Lung (tissue), 17 donors: ENCODE measurements at places on chromosomes 13 and 19. TPM values are rescaled to one million over a fixed set of nuclear protein-coding genes. Genes with fewer than 3 reads are reported as not detected.

GRCh38 chr13:97306645-97307044 is 84.5 kb downstream of the MBNL2 start:
- no peak overlapping the region for H3K27ac ChIP-seq
- H3K36me3 ChIP-seq: no peaks in the 10 kb centered on the region
- DNase-seq: no peak
- H3K27me3 ChIP-seq: no peaks in the 10 kb centered on the region
- peaks cover 38% of the 10 kb centered on the region for H3K4me1 ChIP-seq

DNA sequence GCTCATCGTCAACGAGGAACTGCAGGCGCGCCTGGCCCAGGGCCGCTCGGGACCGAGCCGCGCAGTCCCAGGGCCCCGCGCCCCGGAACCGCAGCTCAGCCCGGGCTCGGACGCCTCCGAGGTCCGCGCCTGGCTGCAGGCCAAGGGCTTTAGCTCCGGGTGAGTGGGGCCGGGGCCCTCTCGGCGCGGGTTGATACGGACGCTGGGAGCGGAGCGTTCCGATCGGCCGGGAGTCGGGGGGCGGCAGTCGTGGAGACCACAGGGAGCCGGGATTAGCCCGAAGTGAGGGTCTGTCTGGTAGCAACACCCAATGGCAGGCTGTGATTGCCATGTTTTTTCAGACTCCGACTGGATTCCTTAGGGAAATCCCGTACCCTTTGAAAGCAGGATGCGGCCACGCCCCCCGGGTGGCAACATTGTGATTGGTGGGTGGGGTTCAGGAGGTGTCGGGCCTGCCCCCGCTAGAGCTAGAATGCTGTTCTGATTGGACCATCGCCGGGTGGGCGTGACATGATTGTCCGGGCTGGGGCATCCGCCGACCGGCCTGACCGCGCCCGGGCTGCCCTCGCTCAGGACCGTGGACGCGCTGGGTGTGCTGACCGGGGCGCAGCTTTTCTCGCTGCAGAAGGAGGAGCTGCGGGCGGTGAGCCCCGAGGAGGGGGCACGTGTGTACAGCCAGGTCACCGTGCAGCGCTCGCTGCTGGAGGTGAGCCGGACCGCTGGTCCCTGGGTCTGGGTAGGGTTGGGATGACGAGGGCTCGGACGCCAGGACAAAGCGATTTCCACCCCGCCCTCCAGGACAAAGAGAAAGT is 11.3 kb downstream of the EPS8L1 start:
- peaks cover 53% of the 10 kb centered on the region for H3K27me3 ChIP-seq
- peak overlapping the region; percentile 9 for H3K27ac ChIP-seq
- H3K4me3 ChIP-seq: no peak overlapping the region
- DNase-seq: peak; percentile 90

FGF9 gene
- total RNA-seq: 1.4 TPM

GRCh38 chr19:35246466-35247092 is 2.2 kb upstream of the LSR start:
- no peak overlapping the region for H3K27ac ChIP-seq
- H3K36me3 ChIP-seq: peaks cover 3% of the 10 kb centered on the region
- no peak overlapping the region for H3K4me3 ChIP-seq
- DNase-seq: no peak
- H3K27me3 ChIP-seq: no peaks in the 10 kb centered on the region

DNA sequence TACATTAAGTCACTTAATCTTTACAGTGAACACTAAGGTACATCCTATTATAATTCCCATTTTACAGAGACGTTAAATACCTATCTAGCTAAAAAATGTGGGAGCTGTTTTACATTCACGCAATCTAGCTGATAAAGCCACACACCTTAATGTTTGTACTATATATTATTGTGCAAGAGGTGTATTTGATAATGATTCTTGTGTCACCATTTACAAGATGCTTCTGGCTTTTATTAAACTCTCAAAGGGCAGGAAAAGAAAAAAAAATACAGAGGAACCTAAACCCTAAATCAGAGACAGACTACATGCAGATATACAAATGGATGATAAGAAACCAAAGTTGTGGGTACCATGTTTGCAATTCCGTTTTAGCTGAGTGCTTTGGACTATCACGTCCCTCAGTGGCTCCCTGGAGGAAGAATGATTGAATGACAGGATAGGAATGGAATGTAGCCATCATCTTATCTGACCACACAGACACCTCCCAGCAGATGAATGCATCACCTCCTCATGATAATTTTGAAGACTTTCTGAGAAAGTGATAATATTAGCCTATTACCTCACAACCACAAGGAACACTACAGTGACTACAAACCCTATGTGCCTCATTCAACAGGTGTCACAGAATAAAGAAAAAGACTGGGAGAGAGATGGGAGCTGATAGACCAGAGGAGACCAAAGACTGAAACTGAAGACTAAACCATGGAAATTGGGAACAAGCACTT is 230.5 kb upstream of the SERP2 start:
- H3K27ac ChIP-seq: no peak overlapping the region
- no peaks in the 10 kb centered on the region for H3K36me3 ChIP-seq
- H3K4me1 ChIP-seq: peaks cover 2% of the 10 kb centered on the region
- no peaks in the 10 kb centered on the region for H3K27me3 ChIP-seq
- H3K4me3 ChIP-seq: no peak overlapping the region

DNA sequence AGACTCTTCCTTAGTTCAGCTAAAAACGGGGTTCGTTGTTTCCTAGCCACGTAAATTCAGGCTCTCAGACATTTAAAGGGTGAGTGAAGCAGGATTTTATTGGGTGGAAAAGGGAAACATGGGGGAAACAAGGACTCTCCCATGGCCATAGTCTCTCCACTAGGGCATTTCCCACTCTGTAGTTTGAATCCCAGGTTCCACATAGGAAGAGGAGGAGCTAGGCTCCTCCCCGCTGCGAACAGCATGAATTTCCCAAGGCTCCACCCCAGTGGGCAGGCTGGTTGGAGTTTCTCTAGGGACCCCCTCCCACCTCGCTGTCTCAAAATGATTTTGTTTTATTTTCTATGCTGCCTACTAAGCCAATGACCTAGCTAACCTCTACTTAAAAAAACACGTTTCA is 2170.8 kb upstream of the PCDH20 start:
- DNase-seq: no peak
- no peaks in the 10 kb centered on the region for H3K27me3 ChIP-seq
- H3K4me1 ChIP-seq: no peaks in the 10 kb centered on the region
- H3K27ac ChIP-seq: no peak overlapping the region
- no peak overlapping the region for H3K4me3 ChIP-seq

GRCh38 chr19:11247391-11247790 is 8.0 kb downstream of the ANGPTL8 start:
- no peak overlapping the region for H3K4me3 ChIP-seq
- no peaks in the 10 kb centered on the region for H3K27me3 ChIP-seq
- DNase-seq: peak; percentile 46
- peak overlapping the region; percentile 54 for H3K27ac ChIP-seq

DNA sequence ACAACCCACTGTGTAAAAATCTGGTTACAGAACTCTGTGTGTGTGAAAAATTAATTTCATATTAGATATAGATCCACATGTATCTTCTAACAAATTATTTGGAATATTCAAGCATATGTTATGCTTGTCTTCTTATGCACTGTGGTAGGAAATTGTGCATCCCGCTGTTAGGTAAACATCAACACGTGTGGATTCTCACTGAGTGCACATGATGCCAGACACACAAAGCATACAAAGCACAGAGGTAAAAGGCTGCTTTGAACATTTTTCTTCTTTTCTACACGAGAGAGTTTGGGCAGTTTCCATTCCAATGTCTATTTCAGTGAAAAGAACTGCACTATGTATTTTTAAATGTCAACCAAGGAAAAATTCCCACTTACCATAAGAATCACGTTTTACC is 354.9 kb downstream of the PCDH9 start:
- no peak for DNase-seq
- H3K4me1 ChIP-seq: peaks cover 8% of the 10 kb centered on the region
- no peak overlapping the region for H3K4me3 ChIP-seq
- no peaks in the 10 kb centered on the region for H3K27me3 ChIP-seq
- H3K36me3 ChIP-seq: no peaks in the 10 kb centered on the region
